ENCODE measurements at places on chromosomes 4 and X.

DNA sequence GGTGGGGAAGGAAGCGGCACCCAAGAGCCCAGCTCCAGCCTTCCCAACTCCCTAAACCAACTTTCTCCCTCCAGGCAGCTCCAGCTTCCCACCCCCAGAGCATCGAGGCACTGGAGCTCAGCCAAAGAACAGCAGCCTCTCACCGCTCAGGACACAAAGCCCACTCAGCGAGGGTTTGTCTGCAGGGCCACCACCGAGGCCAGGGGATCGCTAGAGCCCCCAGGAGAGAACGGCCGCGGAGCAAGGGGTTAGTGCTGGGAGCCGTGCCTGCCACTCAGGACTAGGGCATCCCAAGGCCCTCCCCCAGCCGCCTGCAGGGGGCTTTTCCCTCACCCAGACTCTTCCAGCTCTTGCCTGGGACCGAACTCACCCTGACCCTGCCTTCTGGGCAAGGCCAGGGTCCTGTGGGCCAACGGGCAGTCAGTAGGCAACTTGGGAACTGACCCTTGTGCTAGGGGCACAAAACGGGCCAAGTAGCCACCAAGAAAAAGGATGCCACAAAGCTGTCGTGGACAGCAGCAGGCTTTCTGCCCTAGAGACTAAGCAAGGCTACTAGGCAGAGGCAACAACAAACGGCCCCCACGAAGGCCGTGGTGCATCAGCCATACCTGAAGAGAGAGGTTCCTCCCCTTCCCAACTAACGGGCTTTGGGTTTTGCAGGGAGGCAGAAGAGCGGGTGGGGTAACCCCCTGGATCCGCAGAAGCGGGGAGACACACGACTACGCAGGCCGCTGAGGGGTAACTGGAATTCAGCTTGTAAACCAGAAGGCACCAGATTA is 2.3 kb downstream of the HCFC1 start:
- no peak for DNase-seq

- DNase-seq = no peak
Observed at GRCh38 chrX:136708348-136708747, 60.4 kb downstream of the CD40LG start.

GRCh38 chrX:71637253-71637618 is 18.9 kb upstream of the CXCR3 start:
- no peak for DNase-seq

DNA sequence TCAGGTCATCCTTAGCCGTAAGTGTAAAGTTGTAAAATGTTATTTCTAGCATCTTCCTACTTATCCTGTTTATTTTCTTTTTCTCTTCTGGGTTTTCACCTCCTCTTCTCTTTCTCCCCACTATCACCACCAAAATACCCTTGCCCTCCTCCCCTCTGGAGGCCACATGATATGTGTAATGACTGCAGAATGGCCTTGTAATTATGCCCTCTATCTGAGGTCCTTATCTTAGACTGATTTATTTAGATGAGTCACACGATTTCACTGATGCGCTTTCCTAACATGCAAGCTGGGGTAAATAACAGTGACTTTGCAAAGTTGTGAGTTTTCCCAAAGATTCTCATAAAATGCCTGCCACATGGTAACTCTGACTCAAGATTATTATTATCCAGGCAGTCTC is 231.8 kb upstream of the GPRIN3 start:
- no peak for DNase-seq

DNA sequence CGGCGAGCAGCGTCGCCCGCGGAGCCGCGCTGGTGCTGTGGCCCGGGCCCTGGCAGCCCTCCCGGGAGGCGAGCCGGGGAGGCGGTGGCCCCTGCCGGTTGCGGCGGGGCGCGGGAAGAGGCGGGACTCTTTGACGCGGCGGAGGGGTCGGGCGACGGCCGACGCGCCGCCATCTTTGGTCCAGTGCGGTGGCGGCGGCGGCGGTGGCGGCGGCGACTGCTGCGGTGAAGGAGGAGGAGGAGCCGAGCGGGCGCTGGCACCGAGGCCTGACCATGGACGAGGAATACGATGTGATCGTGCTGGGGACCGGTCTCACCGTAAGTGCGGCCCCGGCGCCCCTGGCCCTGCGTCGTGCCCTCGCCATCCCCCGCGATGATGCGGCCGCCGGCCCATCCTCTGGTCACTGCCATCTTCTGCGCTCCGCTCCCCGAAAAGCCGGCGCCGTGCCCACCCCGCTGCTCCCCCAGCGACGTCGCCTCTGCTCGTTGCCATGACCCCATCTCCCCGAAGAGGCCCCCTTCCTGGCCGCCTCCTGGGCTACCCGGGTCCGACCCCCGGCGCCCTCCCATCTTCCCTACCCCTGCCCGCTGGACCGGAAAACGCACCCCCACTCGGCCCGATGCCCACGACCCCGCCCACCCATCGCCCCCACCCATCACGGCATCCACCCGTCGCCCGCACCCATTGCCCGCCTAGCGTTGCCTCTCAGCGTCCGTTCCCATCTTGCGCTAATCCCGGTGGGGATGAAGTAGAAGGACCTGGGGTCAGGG is at the start of gene GDI1:
Gene GDI1, plus strand, starts transcription at position 172 of the 770 bp plus-strand sequence. Its CDS starts 101 bp downstream, at position 273.
- DNase-seq = peak; percentile 76

GRCh38 chr4:6953751-6954380 is 44.2 kb downstream of the TBC1D14 start:
- DNase-seq = peak; percentile 88

DNA sequence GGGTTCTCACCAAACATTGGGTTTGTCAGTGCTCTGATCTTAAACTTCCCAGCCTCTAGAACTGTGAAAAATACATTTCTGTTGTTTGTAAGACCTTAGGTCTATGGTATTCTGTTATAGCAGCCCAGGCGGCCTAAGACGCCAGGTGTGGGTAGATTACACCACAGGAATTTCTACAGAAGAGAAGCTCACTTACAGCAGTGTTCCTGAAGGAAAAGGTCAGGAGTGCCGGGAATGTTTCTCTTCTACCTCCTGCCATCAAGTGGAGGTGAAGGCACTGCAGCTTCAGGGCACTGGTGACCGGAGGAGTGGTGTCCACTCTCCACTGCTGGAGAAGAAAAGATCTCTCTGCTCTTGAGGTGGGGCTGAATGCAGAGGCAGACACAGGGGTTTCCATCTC is 45.7 kb downstream of the FHDC1 start:
- DNase-seq = no peak

DNA sequence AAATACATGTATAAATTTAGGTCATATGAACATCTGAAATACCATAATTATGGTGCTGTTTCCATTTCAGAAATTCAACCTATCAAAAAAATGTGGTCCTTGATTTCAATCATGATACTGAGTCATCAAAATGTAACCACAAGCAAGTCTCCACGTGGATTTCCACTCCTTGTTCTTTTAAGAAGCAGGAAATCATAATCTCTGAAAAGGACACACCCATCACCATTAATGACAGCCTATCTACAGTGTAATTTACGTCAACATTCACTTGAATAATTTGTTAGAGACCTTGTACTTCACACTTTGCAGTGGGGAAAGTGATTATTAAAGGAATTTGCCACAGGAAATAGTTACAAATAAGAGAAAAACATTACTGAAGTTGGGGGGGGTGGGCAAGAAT is 17.7 kb upstream of the SLC7A11 start:
- DNase-seq = no peak

DNA sequence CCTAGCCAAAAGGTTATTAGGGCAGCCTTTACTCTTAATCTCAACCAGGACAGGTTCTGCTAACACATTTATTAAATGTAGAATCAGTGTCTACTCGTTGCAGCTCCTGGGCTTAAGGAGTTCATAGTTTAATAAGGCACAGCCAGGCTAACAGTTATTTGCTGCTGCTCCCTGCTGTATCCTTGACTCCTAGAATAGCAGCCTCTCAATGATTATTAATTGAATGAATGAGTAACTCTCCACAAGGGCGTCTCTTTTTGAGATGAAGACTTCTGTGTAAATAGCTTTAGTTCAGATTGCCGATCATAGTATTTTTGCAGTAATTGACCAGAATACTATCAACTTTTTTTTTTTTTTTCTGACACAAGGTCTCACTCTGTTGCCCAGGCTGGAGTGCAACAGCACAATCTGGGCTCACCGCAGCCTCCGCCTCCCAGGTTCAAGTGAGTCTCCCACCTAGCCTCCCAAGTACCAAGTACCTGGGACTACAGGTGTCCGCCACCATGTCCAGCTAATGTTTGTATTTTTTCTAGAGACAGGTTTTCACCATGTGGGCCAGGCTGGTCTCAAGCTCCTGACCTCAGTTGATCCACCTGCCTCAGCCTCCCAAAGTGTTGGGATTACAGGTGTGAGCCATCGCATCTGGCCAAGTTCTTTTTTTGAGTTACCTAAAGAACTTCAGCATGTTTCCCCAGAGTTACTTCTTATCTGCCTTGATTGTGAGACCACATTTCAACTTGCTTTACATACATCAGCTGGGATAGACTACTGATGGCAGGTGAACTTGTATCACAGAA is 2.9 kb downstream of the UGDH start:
- no peak for DNase-seq

DNA sequence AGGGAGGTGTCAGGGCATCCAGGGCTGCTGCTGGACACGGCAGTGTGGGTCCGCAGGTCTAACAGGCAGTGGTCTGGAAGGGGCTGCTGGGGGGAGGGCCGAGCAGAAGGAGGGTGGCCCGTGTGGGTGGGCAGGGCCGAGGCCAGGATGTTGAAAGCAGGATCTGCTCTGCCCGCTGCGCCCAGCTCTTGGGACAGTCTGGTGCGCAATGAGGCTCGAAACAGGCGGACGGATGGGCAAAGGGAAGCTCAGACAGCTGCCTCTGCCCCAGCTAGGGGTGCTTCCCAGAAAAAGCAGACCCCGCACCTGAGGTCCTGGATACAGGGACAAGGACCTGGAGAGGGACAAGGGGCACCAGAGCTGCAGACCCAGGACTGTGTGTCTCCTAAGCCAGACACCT is 121.3 kb downstream of the FAM53A start:
- no peak for DNase-seq

- DNase-seq = peak; percentile 45
Observed at GRCh38 chr4:1767061-1767769, 25.9 kb upstream of the FGFR3 start.

DNA sequence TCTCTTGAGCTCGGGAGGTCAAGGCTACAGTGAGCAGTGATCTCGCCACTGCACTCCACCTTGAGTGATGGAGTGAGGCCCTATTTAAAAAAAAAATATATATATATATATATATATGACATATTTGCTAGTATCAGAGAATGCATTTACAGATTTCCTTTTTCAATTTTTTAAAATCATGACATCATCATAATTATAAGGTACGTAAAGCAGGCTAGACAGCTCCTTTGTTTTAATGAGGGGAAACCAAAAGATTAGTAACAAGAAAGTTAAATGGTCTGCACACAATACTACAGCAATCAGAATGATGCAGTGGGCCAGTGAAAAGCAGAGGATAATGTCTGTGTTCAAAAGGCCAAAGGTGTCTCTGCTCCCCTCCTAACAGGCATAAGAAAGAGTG is 43.0 kb downstream of the LAS1L start:
- DNase-seq = no peak

- peak; percentile 38 for DNase-seq
Observed at GRCh38 chr4:7892212-7893019, 47.2 kb downstream of the AFAP1 start.

DNA sequence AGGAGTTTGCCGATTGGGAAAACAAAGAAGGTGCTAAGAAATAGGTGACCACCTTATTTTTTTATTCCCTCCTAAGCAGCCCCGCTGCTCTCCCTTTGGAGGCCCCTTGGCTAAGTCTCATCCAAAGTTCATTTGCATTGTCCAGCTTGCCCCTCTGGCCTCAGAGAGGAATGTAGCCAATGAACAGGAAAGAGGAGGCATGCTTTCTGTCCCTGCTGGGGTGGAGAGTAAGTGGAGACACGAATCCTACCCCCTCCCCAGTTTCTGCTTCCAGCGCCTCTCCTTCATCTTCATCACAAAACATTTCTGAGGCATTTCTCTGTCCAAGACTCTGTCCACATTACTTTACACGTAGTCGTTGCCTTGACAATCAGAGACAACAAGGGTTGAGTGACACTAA is 38.7 kb downstream of the NLGN3 start:
- DNase-seq = no peak

DNA sequence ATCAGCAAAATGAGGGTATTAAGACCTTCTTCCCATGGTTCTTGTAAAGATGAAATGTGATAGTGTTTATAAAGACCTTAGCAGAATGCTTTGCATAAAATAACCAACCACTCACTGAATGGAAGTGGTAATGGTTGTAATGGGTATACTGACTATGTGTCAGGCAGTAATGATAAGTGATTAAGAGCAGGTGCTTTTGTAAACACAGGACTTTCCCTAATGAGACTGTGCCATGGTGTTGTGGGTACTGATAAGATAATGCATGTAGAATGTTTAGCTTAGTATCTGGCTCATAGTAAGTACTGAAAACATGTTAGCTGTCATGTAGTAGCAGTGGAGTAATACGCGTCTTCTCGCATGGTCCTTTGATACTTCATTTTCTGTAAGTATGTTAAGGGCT is 6.9 kb downstream of the LSM6 start:
- DNase-seq = no peak

- DNase-seq = no peak
Observed at GRCh38 chr4:8165374-8165896, 6.8 kb upstream of the ABLIM2 start.

- no peak for DNase-seq
Observed at GRCh38 chr4:149701435-149702156, 114.0 kb downstream of the IQCM start.

- no peak for DNase-seq
Observed at GRCh38 chrX:150889131-150889530, 9.3 kb downstream of the CD99L2 start.

DNA sequence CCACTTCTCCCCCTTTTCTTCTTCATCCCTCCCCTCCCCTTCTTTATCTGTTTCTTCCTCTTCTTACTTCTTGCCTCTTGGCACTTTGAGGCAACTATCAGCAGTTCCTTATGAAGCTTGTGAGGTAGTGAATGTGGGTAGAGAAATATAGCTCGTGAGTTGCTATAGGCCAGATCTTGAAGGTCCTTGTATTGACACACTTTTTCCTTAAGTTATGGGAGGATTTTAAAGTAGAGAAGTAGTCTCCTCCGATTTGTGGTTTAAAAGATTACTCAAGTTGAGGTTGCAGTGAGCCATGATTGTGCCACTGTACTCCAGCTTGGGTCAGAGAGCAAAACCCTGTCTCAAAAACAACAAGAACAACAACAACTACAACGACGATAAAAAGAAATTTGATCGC is 3.4 kb upstream of the RRAGB start:
- DNase-seq = no peak

GRCh38 chrX:23610495-23610894 is 56.8 kb upstream of the PRDX4 start:
- no peak for DNase-seq

- no peak for DNase-seq
Observed at GRCh38 chrX:15594371-15594770, 6.4 kb downstream of the ACE2 start.

DNA sequence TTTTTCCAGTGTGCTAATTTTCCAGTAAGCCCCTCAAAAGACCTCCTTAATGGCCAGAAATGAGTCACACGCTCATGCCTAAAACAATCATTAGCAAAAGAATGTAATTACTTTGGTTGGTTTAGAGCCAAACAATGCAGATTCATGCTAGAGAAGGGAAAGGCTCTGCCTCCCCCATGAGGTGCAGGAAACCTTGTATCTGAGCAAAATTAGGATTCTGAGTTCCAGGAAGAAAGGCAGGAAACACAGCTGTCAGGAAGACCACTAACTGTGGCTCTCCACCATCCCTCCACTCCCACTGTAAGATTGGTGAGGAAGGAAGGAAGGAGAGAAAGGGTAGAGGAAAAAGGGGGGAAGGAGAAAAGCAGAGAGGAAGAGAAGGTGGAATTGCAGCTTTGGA is 104.9 kb upstream of the DHX15 start:
- no peak for DNase-seq

GRCh38 chr4:124952601-124953000 is 240.1 kb upstream of the ANKRD50 start:
- no peak for DNase-seq

- no peak for DNase-seq
Observed at GRCh38 chr4:99856166-99856565, 38.1 kb downstream of the LAMTOR3 start.

Data from left ventricle myocardium superior (tissue), 1 donor.